Calu3 (cell line): ENCODE measurements at places on chromosomes 6 and 20. TPM values are rescaled to one million over a fixed set of nuclear protein-coding genes. Genes with fewer than 3 reads are reported as not detected.

The CST1 gene
- total RNA-seq = 0.69 and 1.2 TPM in 2 replicates

The FNDC11 gene
- total RNA-seq = 0.24 TPM in 1 of 2 replicates, not detected in the other

The IL20RA gene
- total RNA-seq = 2.4 and 3.1 TPM in 2 replicates

The TRIM31 gene
- total RNA-seq = 161 and 181 TPM in 2 replicates
